Activated CD8-positive, alpha-beta T cell treated with anti-CD3 and anti-CD28 coated beads, Interleukin-2, amount 10 ng/mL, durations not matched to agents 7 days and 5 days (primary cell): ENCODE measurements at places on chromosomes 6 and 20.

DNA sequence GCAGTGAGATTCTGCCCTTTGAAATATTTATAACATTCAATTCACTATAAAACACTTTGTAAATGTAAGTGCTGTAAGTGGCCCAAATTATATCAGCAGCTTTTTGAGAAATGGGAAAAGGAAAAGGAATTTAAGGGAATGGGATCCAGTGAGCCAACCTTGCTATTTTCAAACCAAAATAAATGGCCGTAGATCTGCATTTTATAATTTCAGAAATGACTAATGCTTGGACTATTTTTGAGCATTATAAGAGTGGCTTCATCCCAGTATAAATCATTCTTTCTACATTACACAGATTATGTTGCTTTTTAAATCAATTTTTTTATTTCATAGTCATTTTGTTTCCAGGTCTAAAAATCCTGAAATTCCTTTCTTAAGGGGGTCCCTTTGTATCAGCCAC is 49.2 kb downstream of the ANKRD6 start:
- peaks cover 2% of the 10 kb centered on the region for H3K27me3 ChIP-seq
- peaks cover 9% of the 10 kb centered on the region for H3K4me1 ChIP-seq
- no peak overlapping the region for H3K27ac ChIP-seq
- H3K4me3 ChIP-seq: no peak overlapping the region

DNA sequence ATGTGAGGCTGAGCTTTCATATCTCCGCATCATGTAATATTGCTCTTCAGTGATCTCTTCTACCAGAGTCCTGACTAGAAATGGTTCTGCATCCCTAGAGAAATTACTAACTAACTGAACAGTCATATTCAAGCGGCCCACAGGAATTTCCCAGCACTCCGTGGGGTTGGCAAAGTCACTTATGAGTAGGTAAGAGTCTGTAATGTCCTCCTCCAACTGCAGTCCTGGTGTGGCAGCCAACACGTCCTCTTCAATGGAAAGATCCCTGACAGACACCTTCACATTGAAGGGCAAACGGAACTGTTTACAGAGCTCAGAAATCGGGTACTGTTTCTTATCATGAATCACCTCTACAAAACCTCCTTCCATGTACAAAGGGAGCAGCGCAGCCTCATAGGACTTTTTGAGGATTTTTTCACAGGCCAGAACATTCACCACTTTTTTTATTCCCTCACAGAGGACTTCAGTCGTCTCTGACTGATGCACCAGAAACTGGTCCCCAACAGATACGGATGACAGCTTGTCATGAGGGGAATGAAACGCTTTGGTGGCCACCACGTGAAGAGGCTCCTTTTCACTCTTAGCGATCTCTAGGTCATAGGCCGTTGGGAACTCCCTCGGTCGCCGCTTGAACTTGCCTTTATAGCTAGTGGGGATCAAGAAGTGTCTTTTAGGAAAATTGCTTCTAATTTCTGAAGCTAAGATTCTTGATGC is 87.7 kb downstream of the THEMIS start:
- no peaks in the 10 kb centered on the region for H3K27me3 ChIP-seq
- peaks cover 75% of the 10 kb centered on the region for H3K4me1 ChIP-seq
- H3K27ac ChIP-seq: peak overlapping the region; percentile 61
- H3K4me3 ChIP-seq: no peak overlapping the region

GRCh38 chr6:150647051-150647450 is 47.4 kb downstream of the PLEKHG1 start:
- H3K27me3 ChIP-seq: peaks cover 11% of the 10 kb centered on the region
- H3K27ac ChIP-seq: no peak overlapping the region

- H3K27me3 ChIP-seq: no peaks in the 10 kb centered on the region
- no peak overlapping the region for H3K4me3 ChIP-seq
- no peak overlapping the region for H3K27ac ChIP-seq
- H3K4me1 ChIP-seq: no peaks in the 10 kb centered on the region
- DNase-seq: no peak
Measured at GRCh38 chr20:16351415-16351814, 221.8 kb downstream of the KIF16B start.

DNA sequence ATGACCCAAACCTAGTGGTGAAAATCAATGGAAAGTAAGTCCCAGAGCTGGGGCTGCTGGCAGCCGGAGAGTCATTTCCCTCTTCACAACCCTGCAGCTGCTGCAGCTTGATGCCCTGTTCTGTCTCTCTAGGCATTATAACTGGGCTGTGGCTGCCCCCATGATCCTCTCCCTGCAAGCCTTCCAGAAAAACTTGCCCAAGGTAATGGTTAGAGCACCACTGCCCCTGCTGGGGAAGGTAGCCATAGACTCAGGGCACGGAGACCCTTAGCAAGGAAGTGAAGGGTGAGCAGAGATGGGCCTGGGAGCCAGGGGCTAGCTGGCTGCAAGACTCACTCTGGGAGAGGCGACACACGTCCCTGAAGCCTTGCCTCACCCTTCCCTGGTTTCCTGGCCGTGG is 12.0 kb downstream of the LPIN3 start:
- H3K4me3 ChIP-seq: no peak overlapping the region
- no peaks in the 10 kb centered on the region for H3K4me1 ChIP-seq
- H3K27me3 ChIP-seq: no peaks in the 10 kb centered on the region
- H3K36me3 ChIP-seq: no peaks in the 10 kb centered on the region
- no peak for DNase-seq
- H3K27ac ChIP-seq: no peak overlapping the region

DNA sequence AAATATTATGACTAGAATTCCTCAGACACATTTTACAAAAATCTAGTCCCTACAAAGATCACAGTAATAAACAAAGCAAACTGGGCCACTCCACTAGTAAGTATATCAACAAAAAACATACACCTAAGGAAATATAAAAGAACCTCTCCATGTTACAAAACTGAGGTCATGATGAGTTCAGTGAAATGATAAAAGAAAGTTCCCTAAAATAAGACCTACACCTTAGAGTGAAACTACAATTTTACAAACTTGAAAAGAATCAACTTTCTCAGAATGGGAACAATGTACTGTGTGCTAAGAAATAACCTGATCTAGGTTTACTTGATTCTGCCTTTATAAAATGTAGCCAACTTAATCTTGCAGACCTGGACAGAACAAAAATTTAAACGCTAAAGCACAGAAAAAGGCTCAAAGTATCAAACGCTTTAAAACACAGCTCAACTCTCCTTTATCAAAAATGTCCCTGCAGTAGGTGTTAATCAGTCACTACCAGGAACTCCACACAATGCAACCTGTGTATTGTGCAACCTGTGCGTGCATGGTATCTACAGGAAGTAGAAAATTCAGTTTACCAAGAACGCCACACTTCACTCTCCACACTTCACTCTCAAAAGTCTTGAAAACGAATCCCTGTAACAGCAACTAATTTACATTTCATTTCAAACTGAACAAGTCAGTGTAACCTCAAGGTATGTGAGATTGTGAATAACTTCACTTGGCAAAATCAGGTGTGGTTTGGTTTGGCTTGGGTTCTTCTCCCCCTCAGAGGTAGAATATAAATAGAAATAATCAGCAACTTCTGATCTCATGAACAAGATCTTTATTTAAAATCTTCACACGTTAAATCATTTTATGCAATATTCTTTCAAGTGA is 1.8 kb downstream of the RALGAPA2 start:
- peak; percentile 58 for DNase-seq
- no peaks in the 10 kb centered on the region for H3K27me3 ChIP-seq
- peaks cover 9% of the 10 kb centered on the region for H3K36me3 ChIP-seq
- H3K27ac ChIP-seq: peak overlapping the region; percentile 88
- H3K4me1 ChIP-seq: peaks cover 26% of the 10 kb centered on the region

- H3K4me1 ChIP-seq: peaks cover 17% of the 10 kb centered on the region
- no peak for DNase-seq
- no peak overlapping the region for H3K27ac ChIP-seq
Measured at GRCh38 chr20:59305908-59306655, 5.7 kb downstream of the EDN3 start.

GRCh38 chr6:16179063-16179462 is 50.2 kb downstream of the MYLIP start:
- peaks cover 8% of the 10 kb centered on the region for H3K27me3 ChIP-seq
- H3K4me3 ChIP-seq: no peak overlapping the region
- peaks cover 36% of the 10 kb centered on the region for H3K36me3 ChIP-seq
- H3K4me1 ChIP-seq: peaks cover 43% of the 10 kb centered on the region

- no peak for DNase-seq
- no peaks in the 10 kb centered on the region for H3K27me3 ChIP-seq
- no peaks in the 10 kb centered on the region for H3K36me3 ChIP-seq
Measured at GRCh38 chr6:18931086-18931485, 543.9 kb downstream of the RNF144B start.

DNA sequence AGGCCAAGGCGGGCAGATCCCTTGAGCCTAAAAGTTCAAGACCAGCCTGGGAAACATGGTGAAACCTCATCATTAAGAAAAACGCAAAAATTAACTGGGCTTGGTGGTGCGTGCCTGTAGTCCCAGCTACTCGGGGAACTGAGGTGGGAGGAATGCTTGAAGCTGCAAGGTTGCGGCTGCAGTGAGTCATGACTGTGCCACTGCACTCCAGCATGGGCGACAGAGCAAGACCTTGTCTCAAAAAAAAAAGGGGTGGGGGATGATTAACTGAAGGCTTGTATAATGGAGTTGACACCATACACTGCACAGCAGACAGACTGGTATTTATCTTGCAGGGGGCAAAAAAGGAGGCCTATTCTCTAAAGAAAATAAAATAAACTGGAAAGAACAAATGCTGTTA is 27.7 kb downstream of the SRPK1 start:
- no peak for DNase-seq
- no peak overlapping the region for H3K4me3 ChIP-seq
- no peak overlapping the region for H3K27ac ChIP-seq
- H3K27me3 ChIP-seq: no peaks in the 10 kb centered on the region
- H3K4me1 ChIP-seq: no peaks in the 10 kb centered on the region
- H3K36me3 ChIP-seq: peaks cover 28% of the 10 kb centered on the region

DNA sequence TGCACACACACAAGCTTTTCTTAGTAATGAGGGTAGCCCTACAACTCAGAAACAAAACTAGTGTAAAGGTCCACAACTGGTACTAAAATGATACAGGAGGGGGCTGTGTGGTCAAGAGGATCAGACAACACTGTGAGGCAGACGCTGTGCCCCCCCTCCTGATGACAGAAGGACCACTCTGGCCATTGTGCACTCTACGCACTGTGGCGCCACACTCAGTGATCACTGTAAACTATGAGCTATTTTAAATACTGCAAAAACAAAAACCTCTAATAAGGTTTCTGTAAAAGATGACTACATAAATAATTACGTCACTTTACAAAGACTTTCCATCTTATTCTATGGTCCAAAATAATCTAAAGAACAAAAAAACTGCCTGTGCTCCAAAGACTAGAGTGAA is 96.1 kb downstream of the SLC23A2 start:
- H3K36me3 ChIP-seq: peaks cover 22% of the 10 kb centered on the region
- no peak overlapping the region for H3K4me3 ChIP-seq
- no peaks in the 10 kb centered on the region for H3K4me1 ChIP-seq
- no peak for DNase-seq
- no peaks in the 10 kb centered on the region for H3K27me3 ChIP-seq
- no peak overlapping the region for H3K27ac ChIP-seq

DNA sequence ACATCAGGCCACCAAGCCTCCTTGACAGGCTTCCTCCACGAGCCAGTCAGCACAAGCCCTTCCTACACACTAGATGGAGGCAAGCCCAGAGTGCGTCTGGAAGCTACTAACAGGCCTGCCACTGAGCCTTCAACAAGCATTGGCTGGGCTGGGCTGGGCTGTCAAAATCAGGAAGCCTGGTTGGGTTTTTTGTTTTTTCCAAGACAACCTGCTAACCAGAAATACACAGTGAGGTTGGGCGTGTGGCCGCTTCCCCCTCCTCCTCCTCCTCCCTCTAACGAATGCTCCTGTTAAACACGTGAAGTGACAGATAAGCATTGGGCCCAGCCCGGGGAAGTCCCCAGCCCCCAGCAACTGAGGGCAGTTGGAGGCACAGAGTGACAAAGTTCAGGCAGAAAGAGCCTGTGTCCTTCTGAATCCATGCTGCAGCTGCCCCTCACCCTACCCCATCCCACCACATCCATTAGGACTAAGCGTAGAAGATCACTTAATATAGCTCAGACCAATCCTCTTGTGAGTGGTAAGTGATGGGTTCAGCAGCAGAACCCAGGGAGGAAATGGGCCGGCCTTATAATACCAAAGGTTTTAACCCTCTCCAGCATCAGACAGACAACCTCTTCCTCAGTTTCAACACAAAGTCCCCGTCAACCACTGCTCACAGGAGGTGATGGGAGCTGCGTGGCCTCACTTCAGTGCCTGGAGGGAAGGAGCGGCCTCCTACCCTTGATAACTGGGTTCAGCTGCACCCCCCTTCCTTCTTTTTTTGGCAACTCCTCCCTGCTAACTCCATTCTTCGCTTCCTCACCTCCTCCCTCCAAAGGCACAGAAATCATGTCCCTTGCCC is 1.1 kb downstream of the NFATC2 start:
- peaks cover 55% of the 10 kb centered on the region for H3K4me1 ChIP-seq
- peak overlapping the region; percentile 93 for H3K4me3 ChIP-seq
- peak overlapping the region; percentile 98 for H3K27ac ChIP-seq
- DNase-seq: peak; percentile 93
- H3K27me3 ChIP-seq: peaks cover 11% of the 10 kb centered on the region
- H3K36me3 ChIP-seq: peaks cover 48% of the 10 kb centered on the region

DNA sequence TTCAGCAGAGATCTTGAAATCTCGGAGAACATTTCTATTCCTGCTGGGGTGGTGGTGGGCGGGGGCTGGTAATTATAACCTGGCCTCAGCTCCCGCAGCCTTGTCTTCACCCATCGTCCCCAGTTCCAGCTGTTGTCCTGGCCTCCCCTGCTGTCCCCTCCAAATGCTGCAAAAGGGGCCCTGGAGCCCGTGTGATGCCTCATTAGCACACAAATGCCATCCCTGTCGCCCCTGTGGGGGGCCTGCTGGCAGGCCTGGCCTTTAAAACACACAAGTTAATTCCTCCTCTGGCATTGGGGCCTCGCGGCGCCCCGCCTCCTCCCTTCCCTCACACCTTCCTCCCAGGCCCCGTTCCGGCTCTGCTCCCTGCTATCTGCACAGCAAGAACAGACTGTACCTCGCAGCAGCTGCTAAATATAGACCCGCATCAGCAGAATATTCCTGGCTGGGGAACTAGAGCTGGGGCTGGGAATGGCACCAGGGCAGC is 85.7 kb downstream of the CDH22 start:
- no peaks in the 10 kb centered on the region for H3K36me3 ChIP-seq
- H3K4me1 ChIP-seq: no peaks in the 10 kb centered on the region
- H3K27me3 ChIP-seq: peaks cover 9% of the 10 kb centered on the region

DNA sequence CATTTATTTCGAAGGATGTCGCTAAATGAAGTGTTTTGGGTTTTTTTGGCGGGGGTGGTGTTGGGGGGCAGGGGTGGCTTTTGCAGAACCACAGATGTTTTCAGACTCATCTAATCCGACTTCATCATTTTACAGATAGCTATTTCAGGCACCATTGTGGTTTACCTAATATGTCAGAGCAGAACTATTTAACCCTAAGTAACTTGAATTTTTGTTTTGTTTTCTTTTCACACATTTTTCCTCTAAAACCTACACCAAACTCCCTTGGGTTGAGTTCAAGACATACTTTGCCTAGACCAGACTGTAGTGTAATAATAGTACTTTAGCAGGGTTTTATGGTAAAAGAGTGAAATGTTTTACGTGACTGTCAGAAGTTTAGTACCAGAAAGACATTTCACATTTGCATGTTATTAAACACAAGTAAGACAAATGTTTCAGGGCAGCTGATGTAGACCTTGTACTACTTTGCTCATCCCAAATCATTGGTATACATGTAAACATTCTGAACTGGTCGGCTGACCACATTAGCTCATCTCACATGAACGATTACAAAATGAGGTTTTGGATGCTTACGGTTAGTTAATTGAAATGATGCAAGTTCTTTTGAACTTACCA is 37.7 kb downstream of the MAP3K4 start:
- H3K4me1 ChIP-seq: peaks cover 8% of the 10 kb centered on the region
- H3K27ac ChIP-seq: no peak overlapping the region
- H3K36me3 ChIP-seq: peaks cover 6% of the 10 kb centered on the region
- H3K4me3 ChIP-seq: no peak overlapping the region
- H3K27me3 ChIP-seq: no peaks in the 10 kb centered on the region
